ENCODE measurements at places on chromosomes 2 and 18. TPM values are rescaled to one million over a fixed set of nuclear protein-coding genes. Genes with fewer than 3 reads are reported as not detected.
A peak's percentile ranks its signal among the peaks of the same experiment; 100 is the strongest.

The XIRP2 gene
- total RNA-seq = 0.08 TPM

The SMAD2 gene
- total RNA-seq = 143 TPM

The TRPM8 gene
- not detected for total RNA-seq

The IL1F10 gene
- not detected for total RNA-seq

The CCDC74B gene
- total RNA-seq = 2.4 TPM

- no peak for DNase-seq
- H3K36me3 ChIP-seq = no peaks in the 10 kb centered on the region
- H3K4me1 ChIP-seq = no peaks in the 10 kb centered on the region
- H3K4me3 ChIP-seq = no peak overlapping the region
- H3K27ac ChIP-seq = no peak overlapping the region
Measured at GRCh38 chr2:36450466-36451196, 95.1 kb downstream of the CRIM1 start.

- peak overlapping the region; percentile 91 for H3K27ac ChIP-seq
- H3K27me3 ChIP-seq = no peaks in the 10 kb centered on the region
- H3K4me1 ChIP-seq = peaks cover 36% of the 10 kb centered on the region
Measured at GRCh38 chr2:226792155-226792881, 7.3 kb downstream of the IRS1 start.

DNA sequence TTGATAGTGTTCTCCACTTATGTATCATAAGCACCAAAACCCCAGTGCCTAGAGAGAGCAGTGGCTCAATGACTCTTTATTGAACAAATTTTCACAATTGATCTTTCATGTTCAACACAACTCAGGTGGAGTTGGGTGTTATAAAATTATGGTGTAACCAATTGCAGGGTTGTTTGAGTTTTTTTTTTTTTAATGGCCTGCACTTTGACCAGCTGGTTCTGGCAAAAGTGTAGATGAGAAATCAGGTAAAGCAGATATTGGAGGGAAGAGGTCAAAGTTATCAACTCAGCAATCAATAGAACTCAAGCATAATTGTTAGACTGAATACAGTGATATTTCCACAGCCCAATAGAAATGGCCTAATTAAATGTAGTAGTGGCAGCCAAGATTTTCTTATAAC lies 1386.3 kb downstream of the SUCLG1 start:
- H3K4me3 ChIP-seq = no peak overlapping the region
- no peaks in the 10 kb centered on the region for H3K4me1 ChIP-seq
- no peak for DNase-seq
- H3K27ac ChIP-seq = no peak overlapping the region

GRCh38 chr2:151947813-151948165 lies 119.6 kb upstream of the ARL5A start:
- peak overlapping the region; percentile 3 for H3K4me3 ChIP-seq
- H3K36me3 ChIP-seq = no peaks in the 10 kb centered on the region
- peaks cover 9% of the 10 kb centered on the region for H3K4me1 ChIP-seq

GRCh38 chr2:170284205-170284604 lies 106.3 kb downstream of the MYO3B start:
- H3K36me3 ChIP-seq = no peaks in the 10 kb centered on the region
- no peak for DNase-seq
- no peaks in the 10 kb centered on the region for H3K4me1 ChIP-seq
- no peaks in the 10 kb centered on the region for H3K27me3 ChIP-seq
- H3K4me3 ChIP-seq = no peak overlapping the region

GRCh38 chr2:124257120-124257519 lies 232.0 kb downstream of the CNTNAP5 start:
- no peak overlapping the region for H3K27ac ChIP-seq
- no peak for DNase-seq
- H3K4me1 ChIP-seq = no peaks in the 10 kb centered on the region
- H3K27me3 ChIP-seq = no peaks in the 10 kb centered on the region
- no peaks in the 10 kb centered on the region for H3K36me3 ChIP-seq

DNA sequence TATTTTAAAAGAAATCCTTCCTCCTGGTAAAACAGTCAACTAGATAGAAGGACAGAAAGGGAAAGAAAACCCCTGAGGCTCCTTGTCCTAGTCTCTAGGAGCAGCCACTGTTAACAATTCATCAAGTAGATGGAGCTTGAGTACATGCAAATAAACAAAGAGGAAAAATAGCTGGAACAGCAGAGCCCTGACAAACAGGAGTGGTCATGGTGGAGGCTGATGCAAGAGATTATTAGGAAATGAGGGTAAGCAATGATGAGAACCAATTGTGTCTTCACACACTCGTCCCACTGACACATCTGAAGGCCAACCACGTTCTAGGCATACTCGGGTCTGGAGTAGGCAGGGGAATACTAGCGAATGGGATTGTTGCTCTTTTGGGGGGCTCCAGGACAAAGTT lies 9.2 kb downstream of the DLGAP1 start:
- H3K27me3 ChIP-seq = no peaks in the 10 kb centered on the region
- no peak overlapping the region for H3K27ac ChIP-seq
- H3K36me3 ChIP-seq = no peaks in the 10 kb centered on the region
- no peaks in the 10 kb centered on the region for H3K4me1 ChIP-seq
- no peak overlapping the region for H3K4me3 ChIP-seq

DNA sequence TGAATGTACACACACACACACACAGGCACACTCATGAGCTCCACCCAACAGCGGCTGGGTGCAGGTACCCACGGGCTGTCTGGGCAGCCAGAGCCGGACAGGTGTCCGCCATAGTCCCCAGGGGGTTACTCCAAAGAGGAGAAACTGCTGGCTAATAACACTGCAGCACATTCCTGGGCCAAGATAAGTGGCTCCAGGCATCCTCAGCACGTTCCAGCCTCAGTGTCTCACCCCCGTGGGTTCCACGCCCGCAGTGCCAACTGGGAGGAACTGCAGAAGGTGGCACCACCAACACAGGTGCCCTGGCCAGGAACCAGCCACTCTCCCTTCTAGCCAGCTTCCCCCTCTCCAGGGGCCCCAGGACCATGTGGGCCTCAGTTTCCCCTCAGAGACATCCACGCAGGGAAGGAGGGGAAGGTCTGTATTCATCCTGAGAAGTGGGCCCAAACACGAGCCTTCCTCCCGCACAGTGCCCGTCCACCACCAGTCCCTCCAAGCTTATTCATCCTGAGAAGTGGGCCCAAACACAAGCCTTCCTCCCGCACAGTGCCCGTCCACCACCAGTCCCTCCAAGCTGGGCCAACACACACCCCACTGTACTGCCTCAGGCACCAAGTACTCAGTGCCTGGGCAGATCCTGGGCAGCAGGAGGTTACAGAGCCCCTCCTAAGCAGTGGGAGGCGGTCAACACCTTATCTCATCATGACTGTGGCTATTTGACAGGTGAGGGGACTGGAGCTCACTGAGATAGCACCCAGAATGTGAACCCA lies 47.6 kb downstream of the TNS1 start:
- H3K27me3 ChIP-seq = no peaks in the 10 kb centered on the region
- DNase-seq = peak; percentile 68
- H3K4me3 ChIP-seq = no peak overlapping the region
- H3K36me3 ChIP-seq = no peaks in the 10 kb centered on the region

GRCh38 chr2:181311837-181312236 lies 145.3 kb upstream of the ITGA4 start:
- H3K4me3 ChIP-seq = no peak overlapping the region
- H3K27me3 ChIP-seq = no peaks in the 10 kb centered on the region
- H3K4me1 ChIP-seq = no peaks in the 10 kb centered on the region

DNA sequence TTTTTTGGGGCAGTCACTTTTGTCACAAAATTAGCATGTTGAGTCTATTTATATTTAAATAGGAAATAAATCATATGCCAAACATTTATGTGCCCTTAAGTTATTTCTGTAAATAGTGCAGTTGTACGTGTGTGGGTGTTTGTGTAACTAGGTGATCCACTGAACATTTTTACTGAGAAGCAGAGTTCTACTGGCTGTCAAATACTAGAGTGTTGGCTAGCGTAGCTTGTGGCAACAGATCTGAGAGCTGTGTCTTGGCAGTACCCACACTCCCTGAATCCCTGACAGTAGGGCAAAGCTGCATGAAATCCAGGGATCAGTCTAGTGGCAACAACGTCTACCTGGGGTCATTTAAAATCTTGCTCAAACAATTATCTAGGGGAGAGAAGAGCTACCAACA lies 273.1 kb upstream of the SLC8A1 start:
- H3K27me3 ChIP-seq = no peaks in the 10 kb centered on the region
- H3K36me3 ChIP-seq = no peaks in the 10 kb centered on the region
- DNase-seq = no peak
- no peak overlapping the region for H3K4me3 ChIP-seq
- no peaks in the 10 kb centered on the region for H3K4me1 ChIP-seq
- no peak overlapping the region for H3K27ac ChIP-seq

- no peak overlapping the region for H3K27ac ChIP-seq
- no peaks in the 10 kb centered on the region for H3K36me3 ChIP-seq
- DNase-seq = no peak
- H3K4me3 ChIP-seq = no peak overlapping the region
- H3K27me3 ChIP-seq = no peaks in the 10 kb centered on the region
Measured at GRCh38 chr2:133940134-133940533, 313.7 kb upstream of the MGAT5 start.

DNA sequence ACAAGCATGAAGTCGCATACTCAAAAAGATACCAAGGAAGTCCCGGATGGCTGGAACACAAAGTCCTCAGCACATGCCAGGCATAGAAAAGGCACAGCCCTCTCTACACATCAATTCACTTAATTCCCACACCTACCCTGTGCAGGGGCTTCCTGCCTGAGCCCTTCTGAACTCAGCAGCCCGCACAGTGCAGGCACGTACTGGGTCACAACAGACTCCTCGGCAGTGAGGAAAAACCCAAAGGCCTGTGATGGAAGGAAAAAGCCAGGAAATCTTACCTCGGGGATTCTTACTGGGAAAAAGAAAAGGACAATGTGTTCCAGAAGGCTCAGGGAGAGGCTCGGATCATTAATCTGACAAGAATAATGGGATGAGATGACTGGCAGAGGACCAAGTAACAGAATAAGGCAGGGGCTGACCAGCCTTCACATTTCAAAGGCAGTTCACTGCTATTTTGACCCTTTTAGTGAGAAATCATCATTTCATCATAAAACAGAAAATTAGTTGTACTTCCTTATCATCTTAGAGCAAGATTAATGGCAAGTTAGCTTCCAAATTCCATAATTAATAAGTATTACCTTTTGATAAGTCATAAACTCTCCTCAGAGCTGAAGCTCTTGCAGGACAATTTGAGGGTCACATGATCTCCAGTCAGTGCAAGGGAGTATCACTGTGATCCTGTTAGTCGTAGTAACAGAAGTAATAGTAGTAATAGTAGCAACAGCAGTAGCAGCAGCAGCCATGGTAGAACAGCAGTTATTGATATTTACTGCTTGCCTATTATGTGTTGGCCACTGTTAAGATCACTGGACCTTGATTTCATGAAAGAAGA lies 87.4 kb downstream of the STK39 start:
- H3K4me1 ChIP-seq = no peaks in the 10 kb centered on the region
- no peak overlapping the region for H3K27ac ChIP-seq
- H3K27me3 ChIP-seq = no peaks in the 10 kb centered on the region
- no peak for DNase-seq
- no peak overlapping the region for H3K4me3 ChIP-seq
